ENCODE measurements at places on chromosomes 11 and 22.
A peak's percentile ranks its signal among the peaks of the same experiment; 100 is the strongest.

- DNase-seq = no peak
These were observed 209.1 kb downstream of the DDX10 start for GRCh38 chr11:108873941-108874340.

DNA sequence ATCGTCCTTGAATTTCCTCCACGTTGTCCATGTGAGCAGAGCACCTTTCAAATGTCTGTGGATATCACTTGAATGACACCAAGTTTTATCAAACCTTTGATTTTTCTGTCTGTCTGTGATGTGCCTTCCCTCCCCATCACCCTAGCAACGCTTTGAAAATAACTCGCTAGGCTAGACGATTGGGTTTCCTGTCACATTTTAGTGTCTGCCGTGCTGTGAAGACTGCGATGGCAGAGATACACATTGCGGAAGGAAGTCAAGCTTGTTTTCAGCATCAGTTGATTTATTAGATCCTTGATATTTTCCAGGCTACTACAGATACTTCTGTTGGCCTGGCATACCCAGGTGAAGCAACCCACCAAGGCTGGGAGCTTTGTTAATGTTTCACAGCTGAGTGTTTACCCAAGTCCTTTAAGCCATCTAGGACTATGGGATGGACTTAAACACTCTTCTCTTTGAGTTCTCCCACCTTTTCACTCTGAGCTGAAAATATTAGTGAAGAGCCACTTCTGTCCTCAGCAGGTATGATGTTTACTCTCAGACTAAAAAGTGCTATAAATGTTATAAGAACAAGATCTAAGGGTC lies 93.6 kb upstream of the CD44 start:
- peak; percentile 48 for DNase-seq

- no peak for DNase-seq
These were observed 145.2 kb downstream of the DBX1 start for GRCh38 chr11:20015101-20015500.

GRCh38 chr11:124841201-124841600 lies 24.0 kb upstream of the ROBO3 start:
- no peak for DNase-seq

DNA sequence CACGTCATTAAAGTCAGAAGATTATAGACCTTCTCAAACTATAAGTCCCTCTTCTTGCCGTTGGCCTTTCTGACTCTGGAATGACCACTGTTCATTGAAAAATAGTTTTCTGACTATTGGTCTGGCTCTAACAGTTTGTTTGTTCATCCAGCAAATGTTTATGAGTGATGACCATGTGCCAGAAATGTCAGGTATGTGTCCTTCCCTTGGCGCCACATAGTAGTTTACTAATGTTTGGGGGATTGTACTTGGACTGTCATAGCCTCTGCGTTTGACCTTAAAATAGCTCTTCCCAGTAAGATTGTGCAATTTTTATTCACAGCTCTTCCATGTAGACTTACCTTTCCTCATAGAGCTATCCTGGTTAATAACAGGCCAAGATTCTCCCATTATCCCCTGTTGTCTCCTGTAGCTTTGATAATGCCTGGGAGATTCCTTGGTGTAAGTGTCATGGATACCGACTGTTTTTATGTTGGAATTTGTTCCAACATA lies 13.7 kb downstream of the MCAM start:
- DNase-seq = no peak

- DNase-seq = no peak
These were observed 97.6 kb downstream of the FAT3 start for GRCh38 chr11:92322225-92322624.

DNA sequence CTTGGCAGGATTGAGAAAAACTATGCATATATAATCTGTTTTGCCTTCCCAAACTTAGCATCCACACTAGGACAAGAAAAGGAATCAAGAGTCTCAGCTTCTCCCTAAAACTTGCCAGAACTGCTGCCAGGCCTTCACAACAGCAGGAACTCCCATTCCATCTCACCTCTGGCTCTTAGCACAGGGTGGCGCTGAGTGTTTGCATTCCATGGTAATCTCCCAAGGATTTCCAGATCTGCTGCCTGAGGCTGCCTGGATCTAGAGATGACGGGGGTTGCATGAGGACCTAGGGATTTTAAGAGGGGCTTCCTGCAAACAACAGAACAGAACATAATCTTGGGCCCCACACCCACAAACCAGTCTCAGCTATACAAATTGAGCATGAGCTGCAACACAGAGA lies 87.1 kb upstream of the OPCML start:
- DNase-seq = no peak

- no peak for DNase-seq
These were observed 87.6 kb downstream of the UVRAG start for GRCh38 chr11:75902631-75903030.

- peak; percentile 55 for DNase-seq
These were observed 8.0 kb downstream of the TMEM86A start for GRCh38 chr11:18706330-18707243.

DNA sequence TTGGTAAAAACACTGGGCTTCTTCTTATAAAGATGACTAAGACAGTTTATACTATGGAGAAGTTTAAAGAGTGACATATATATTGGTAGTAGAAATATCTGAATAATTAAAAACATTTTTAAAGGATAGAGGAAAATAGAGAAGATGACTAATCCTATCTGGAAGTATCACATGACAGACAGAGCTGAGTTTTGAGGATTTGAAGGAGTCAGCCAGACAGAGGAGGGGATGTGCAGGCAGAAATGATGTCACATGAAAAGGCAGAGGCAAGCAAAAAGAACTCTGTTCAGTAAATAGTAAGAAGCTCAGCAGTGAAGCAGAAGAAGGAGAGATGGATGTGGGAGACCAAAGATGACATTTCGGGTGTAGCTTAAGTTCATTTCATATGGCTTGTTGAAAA lies 1.6 kb downstream of the OR10A2 start:
- DNase-seq = no peak

DNA sequence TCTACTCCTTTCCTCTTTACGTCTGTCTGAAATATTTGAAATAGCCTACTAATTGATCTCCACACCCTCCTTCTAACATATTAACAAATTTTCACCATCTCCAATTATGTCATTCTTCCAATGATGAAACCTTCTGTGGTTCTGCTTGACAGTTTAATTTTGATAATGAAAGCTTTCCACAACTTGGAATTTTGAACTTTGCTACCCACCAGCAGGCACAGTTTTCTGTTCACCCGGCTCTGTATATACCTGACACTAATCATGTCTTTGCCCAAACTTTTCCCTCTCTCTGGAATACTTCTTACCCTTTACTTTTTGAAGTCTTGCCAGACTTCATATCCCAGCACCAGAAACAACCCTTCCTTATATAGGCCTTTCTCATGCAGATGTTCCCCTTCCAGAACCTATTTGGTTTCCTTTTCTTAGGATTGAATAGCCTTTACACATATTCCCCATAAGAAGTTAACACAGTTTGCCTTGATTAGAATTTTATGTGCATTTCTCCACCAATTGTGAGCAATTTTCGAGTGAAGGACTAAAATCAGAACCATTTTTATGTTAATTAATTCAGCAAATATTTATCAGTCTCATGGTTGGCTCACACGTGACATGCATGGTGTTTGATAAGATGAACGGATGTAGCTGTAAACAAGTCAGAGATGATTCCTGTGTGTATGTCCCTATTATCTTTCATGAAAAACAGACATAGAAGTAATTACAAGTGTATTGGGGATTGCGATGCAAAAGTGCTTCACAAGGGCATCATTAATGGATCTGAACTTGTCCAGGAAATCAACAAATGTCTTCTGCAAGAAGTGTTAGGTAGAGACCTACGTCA lies 173.4 kb downstream of the ARHGAP42 start:
- DNase-seq = no peak

DNA sequence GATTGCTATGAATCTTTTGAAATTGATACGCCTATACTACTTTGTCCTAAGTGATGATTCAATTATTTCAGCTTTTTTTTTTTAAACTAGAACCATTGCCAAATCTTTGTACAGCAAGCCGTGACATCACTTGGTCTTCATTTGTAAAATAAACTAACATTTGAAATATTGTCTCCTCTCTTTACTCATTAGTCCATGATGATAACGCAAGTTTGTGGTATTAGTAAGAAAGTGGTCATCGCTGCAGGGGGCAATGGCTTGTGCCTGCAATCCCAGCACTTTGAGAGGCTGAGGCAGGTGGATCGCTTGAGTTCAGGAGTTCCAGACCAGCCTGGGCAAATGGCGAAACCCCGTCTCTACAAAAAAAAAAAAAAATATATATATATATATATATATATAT lies 12.9 kb upstream of the ARHGAP42 start:
- DNase-seq = no peak

- DNase-seq = no peak
These were observed 29.8 kb upstream of the LDHA start for GRCh38 chr11:18364495-18365073.

DNA sequence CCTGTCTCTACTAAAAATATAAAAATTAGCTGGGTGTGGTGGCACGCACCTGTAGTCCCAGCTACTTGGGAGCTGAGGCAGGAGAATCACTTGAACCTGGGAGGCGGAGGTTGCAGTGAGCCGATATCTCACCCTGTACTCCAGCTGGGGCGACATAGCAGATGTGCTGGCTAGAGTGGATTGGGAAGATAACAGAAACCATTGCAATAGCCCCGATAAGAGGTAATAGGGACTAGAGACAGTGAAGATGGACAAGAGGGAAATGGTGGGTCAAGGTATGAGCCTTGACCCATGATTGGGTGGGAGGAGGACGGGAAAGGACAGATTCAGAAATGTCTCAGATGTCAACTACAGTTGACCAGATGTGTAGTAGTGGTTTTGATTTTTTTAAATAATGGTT lies 6.1 kb downstream of the SWAP70 start:
- no peak for DNase-seq

DNA sequence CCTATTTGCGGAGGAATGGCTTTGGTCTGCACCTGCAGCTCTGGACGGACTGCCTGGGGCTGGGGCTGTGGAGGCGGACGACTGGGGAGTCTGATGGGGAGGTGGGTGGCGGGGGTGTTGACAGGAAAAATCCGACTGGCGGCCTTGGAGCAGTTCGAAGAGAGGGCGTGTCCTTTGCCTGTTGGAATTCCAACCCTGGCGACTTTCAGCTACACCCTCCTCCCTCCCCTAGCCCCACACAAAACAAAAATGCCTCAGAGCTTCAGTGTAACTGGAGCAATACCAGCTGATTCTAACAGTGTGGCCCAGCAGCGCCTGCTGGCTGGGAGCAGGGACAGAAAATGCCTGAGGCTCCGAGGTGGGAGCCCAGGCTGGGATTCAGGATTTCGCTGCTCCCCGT lies 85.4 kb downstream of the ATXN10 start:
- no peak for DNase-seq

DNA sequence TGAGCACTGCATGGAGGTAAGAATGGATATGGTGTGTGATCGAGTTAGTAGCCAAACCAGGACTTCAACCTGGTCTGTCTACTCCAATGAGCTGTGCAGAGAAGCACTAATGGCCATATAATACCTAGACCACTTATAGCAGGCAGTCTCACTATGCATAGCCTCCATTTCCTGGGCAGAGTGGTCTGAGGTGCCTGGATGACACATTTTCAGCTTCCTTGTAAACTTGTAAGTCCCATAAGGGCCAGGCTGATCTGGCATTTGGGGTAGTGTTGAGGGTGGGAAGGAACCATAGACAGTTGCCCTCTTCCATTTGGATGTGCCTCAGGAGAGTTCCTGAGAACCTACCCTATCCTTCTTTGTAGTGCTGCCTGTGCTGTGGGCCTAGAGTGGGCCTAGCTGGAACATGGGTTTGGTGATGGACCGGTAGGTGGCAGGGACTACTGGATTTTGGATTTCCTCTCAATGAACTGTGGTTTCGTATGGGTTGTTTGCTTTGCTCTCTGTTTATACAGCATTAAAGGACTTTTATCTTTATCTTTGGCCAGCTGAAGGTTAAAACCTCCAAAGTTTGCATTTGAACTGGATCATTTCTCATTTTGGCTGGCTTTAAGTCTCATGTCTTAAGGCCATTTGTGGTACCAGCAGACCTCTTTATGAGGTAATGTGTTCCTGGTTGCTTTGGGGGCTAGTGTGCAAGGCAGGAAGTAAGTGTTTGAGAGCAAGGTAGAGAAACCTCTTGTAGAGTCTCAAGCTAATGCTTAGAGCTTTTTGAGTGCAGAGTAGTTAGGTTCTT lies 86.9 kb downstream of the STIM1 start:
- DNase-seq = no peak

DNA sequence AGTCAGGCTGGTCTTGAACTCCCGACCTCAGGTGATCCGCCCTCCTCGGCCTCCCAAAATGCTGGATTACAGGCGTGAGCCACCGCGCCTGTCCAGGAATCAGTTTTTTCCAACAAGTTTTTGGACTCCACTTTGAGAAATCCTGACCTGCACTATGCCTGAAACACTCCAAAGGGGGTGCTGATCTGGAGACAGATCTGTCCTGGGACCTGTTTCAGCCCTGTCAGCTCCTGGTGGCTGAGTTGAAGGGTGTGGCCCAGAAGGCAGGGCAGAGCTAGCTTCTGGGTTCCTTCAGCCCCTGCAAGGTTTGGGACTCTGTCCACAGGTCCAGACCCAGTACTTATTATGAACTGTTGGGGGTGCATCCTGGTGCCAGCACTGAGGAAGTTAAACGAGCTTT lies 1.2 kb downstream of the DNAJC4 start:
- no peak for DNase-seq

GRCh38 chr11:79437981-79438630 lies 2.7 kb downstream of the TENM4 start:
- DNase-seq = no peak

DNA sequence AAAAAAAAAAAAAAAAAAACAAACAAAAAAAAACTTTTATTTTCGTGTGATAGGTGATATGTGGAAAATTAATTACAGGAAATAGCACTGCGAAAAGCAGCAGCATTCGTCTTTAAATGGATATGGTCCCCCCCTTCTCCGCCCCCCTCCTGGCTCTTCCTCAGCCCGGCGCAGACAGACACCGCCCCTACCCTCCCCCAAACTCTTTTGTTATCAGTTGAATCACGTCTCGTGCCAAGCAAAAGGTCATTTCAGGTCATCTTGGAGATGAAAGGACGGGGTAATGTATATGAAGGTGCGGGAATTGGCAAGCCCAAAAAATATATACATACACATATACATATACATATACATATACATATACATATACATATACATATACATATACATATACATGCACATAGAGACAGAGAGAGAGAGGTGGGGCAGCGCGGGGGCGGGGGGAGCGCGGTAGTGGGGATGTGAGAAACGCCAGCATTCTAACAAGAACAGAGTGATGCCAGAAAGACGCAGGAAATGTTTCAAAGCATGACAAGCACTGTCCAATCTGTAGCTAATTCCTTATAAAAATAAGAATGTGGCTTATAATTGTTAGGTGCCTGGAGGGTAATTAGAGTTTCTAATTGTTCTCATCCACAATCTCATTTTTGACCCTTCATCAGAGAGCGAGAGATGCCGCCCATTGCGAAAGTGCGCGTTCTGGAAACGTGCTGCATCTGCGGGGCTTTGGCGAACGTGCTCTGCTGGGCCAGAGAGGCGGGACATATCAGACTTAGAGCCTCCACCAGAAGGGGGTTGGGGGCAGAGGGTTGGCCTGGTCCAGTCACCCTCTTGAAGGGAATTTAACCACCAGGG lies 214.5 kb upstream of the UBASH3B start:
- no peak for DNase-seq
